ENCODE measurements at places on chromosomes 4 and X. TPM values are rescaled to one million over a fixed set of nuclear protein-coding genes. Genes with fewer than 3 reads are reported as not detected.

DNA sequence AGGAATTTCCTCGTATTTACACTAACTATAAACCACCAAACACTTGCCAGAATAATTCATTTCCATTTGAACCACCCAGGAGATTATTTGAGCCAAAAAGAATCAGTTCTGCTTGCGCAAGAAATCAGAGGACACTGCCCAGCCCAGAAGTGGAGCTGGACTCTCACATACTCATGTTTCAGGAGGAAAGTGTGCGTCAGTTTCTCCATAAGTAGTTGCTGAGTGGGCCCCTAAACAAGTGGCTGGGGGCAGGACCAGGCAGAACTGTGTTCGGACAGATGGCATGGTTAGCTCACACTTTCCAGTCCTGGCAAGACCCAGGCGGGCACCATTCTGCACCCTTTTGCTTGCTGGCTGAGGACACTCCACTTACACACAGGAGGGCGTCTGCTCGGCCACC, 38.8 kb downstream of the BTC start:
- H3K36me3 ChIP-seq, result no peaks in the 10 kb centered on the region
- no peaks in the 10 kb centered on the region for H3K27me3 ChIP-seq
- H3K27ac ChIP-seq, result no peak overlapping the region
- H3K4me3 ChIP-seq, result no peak overlapping the region
- no peaks in the 10 kb centered on the region for H3K4me1 ChIP-seq

The FAT4 gene
- 8.0 TPM for total RNA-seq

DNA sequence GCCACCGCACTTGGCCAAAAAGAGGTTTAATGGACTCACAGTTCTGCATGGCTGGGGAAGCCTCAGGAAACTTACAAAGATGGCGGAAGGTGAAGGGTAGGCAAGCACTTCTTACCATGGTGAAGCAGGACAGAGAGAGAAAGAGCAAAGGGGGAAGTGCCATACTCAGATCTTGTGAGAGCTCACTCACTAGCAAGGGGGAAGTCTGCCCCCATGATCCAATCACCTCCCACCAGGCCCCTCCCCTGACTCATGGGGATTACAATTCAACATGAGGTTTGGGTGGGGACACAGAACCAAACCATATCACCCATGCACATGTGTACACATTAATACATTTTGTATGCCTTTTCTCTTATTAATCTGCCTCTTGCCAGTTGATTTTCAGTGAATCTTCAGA, 77.2 kb upstream of the HSD17B10 start:
- no peaks in the 10 kb centered on the region for H3K4me1 ChIP-seq
- no peak for DNase-seq

DNA sequence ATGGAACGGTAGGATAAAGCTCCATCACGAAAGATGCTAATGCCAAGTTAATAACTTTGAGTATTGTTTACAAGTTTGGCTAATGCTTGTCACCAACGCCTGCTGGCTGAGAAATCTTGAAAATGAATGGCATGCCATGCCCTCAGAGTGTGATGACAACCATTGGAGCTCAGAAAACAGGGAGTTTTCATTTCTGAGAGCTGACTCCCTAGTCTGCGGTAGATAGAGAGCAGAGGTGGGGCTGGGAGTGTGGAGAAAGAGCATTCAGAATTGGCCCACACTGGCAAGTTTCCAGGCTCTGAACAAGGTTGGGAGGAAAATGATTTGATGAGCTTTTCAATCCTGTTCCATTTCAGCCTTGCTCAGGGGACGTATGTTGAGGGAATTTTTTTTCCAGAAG, 183.9 kb downstream of the CPEB2 start:
- H3K4me1 ChIP-seq, result peaks cover 17% of the 10 kb centered on the region
- H3K36me3 ChIP-seq, result no peaks in the 10 kb centered on the region
- H3K4me3 ChIP-seq, result no peak overlapping the region
- H3K27ac ChIP-seq, result peak overlapping the region; percentile 66
- H3K27me3 ChIP-seq, result no peaks in the 10 kb centered on the region

The ADAM29 gene
- total RNA-seq, result not detected

GRCh38 chrX:48784726-48785125, 1.7 kb upstream of the GATA1 start:
- H3K27me3 ChIP-seq, result peaks cover 3% of the 10 kb centered on the region
- H3K27ac ChIP-seq, result no peak overlapping the region
- H3K4me1 ChIP-seq, result no peaks in the 10 kb centered on the region

The MAGEC2 gene
- not detected for total RNA-seq

GRCh38 chr4:170580651-170581050, 490.9 kb upstream of the AADAT start:
- no peak overlapping the region for H3K4me3 ChIP-seq
- H3K27me3 ChIP-seq, result no peaks in the 10 kb centered on the region
- no peaks in the 10 kb centered on the region for H3K4me1 ChIP-seq

The MAGEA10 gene
- total RNA-seq, result not detected

- no peaks in the 10 kb centered on the region for H3K36me3 ChIP-seq
- H3K27me3 ChIP-seq, result no peaks in the 10 kb centered on the region
- H3K4me1 ChIP-seq, result no peaks in the 10 kb centered on the region
- DNase-seq, result no peak
- H3K27ac ChIP-seq, result no peak overlapping the region
These were observed 585.1 kb upstream of the FRG1 start for GRCh38 chr4:189355590-189355989.

- no peaks in the 10 kb centered on the region for H3K27me3 ChIP-seq
- H3K36me3 ChIP-seq, result peaks cover 32% of the 10 kb centered on the region
- DNase-seq, result peak; percentile 99
- peaks cover 36% of the 10 kb centered on the region for H3K4me1 ChIP-seq
- H3K4me3 ChIP-seq, result no peak overlapping the region
- peak overlapping the region; percentile 95 for H3K27ac ChIP-seq
These were observed 105.8 kb upstream of the CBR4 start for GRCh38 chr4:169115897-169116254.

DNA sequence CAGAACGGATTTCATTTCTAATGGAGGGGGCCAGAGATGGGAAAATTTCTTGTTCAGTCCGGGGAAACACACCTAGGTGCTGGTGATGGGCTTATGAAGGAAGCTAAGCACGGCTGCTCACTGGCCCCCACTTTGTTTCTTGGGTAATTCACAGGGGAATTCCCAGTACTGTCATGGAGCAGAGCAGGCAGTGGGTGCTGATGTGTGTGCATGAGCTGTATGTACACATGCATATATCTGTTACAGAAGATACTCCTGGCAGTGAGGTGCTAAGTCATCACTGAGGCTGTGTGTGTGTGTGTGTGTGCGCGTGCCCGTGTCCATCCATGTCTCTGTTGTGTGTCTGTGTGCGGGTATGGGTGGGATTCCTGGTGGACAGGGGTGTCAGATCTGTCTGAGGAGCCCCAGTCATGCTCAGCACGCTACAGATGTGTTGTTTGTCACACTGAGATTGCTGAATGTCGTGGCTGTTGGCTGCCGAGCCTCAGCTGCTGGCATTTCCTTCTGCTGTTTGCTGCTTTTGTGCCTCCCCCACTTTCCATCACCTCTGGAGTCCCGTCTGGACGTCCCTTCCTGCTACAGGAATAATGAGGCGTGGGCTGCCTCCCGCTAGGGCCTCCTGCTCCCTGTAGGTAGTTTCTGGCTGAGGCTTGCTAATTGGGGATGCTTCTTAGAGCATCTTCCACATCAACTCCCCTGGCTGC, 53.3 kb downstream of the JADE1 start:
- H3K36me3 ChIP-seq, result peaks cover 44% of the 10 kb centered on the region
- no peak overlapping the region for H3K27ac ChIP-seq
- no peaks in the 10 kb centered on the region for H3K27me3 ChIP-seq
- no peak overlapping the region for H3K4me3 ChIP-seq
- H3K4me1 ChIP-seq, result peaks cover 24% of the 10 kb centered on the region
- DNase-seq, result peak; percentile 15

DNA sequence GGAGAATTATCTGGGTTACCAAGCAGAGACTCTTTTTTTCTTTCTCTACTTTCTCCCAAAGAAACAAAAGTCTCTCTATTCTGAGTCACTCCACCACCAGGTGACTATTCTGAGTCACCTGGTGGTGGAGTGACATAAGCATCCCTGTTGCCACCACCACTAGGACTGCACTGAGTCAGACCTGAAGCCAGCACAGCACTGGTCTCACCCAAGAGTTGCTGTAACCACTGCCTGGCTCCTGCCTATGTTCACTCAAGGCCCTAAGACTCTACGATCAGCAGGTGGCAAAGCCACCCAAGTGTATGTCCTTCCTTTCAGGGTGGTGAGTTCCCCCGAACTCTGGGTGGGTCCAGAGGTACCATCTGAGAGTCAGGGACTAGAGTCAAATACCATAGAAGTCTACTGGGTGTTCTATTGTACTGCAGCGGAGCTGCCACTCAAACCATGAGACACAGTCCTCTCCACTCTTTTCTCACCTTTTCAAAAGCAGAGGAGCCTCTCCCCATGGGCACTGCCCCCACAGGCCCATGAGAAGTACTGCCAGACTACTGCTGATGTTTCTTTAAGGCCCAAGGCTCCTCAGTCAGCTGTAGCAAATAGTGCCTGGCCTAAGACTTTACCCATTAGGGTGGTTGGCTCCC, 209.6 kb upstream of the IRS4 start:
- no peaks in the 10 kb centered on the region for H3K36me3 ChIP-seq
- H3K27me3 ChIP-seq, result no peaks in the 10 kb centered on the region
- H3K4me3 ChIP-seq, result no peak overlapping the region
- no peak for DNase-seq
- no peak overlapping the region for H3K27ac ChIP-seq
- no peaks in the 10 kb centered on the region for H3K4me1 ChIP-seq

GRCh38 chr4:113783701-113784100, 22.2 kb upstream of the CAMK2D start:
- H3K27me3 ChIP-seq, result no peaks in the 10 kb centered on the region
- H3K36me3 ChIP-seq, result no peaks in the 10 kb centered on the region
- no peak for DNase-seq
- no peak overlapping the region for H3K27ac ChIP-seq
- no peak overlapping the region for H3K4me3 ChIP-seq
- peaks cover 13% of the 10 kb centered on the region for H3K4me1 ChIP-seq

GRCh38 chrX:30971774-30972603, 82.9 kb upstream of the TAB3 start:
- no peaks in the 10 kb centered on the region for H3K4me1 ChIP-seq
- peak overlapping the region; percentile 24 for H3K4me3 ChIP-seq
- no peaks in the 10 kb centered on the region for H3K27me3 ChIP-seq
- no peak overlapping the region for H3K27ac ChIP-seq
- H3K36me3 ChIP-seq, result no peaks in the 10 kb centered on the region
- DNase-seq, result peak; percentile 18

DNA sequence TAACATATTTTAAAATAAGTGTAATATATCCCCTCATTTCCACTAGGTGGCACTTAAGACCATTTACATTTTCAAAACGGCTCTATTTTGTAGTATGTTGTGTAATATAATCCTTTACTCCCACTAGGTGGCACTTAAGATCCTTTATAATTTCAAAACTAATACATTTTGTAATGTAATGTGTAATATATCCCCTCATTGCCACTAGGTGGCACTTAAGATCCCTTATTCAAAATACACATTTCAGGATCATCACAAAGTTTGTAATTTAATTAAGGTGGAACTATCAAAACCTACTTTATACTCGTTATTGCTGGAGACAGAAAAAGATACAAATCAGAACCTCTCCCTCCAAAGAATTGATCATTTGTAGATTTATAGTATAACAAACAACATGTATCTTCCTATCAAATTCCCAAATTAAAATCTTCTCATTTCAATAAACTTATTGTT, 132.5 kb downstream of the ARHGAP6 start:
- no peak overlapping the region for H3K27ac ChIP-seq
- no peaks in the 10 kb centered on the region for H3K4me1 ChIP-seq
- H3K36me3 ChIP-seq, result no peaks in the 10 kb centered on the region
- DNase-seq, result peak; percentile 71
- no peak overlapping the region for H3K4me3 ChIP-seq

- H3K27me3 ChIP-seq, result no peaks in the 10 kb centered on the region
- H3K4me3 ChIP-seq, result no peak overlapping the region
- no peaks in the 10 kb centered on the region for H3K4me1 ChIP-seq
- no peaks in the 10 kb centered on the region for H3K36me3 ChIP-seq
These were observed 431.2 kb downstream of the GASK1B start for GRCh38 chr4:157741642-157742041.

DNA sequence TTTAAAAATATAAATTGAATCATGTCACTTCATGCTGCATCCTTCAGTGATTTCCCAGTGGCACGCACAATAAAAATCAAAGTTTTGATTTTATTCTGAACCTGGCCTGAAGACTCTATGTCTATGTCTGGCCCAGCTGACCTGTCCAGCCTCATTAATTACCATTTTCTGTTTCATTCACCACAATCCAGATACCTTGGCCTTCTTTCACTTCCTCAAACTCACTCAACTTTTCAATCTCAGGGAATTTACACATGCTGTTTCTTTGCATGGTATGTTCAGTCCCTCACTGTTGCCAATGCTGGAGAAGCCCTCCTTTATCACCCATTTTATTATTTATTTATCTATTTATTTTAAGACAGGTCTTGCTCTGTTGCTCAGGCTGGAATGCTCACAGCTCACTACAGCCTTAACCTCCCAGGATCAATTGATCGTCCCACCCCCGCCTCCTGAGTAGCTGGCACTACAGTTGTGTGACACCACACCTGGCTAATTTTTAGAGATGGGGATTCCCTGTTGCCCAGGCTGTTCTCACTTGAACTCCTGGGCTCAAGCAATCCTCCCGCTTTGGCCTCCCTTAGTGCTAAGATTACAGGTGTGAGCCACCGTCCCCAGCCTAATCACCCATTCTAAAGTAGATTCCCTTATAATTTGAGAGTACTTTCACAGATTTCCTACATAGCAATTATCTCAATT, 43.1 kb downstream of the ZGRF1 start:
- no peak overlapping the region for H3K4me3 ChIP-seq
- no peak overlapping the region for H3K27ac ChIP-seq
- no peaks in the 10 kb centered on the region for H3K4me1 ChIP-seq
- DNase-seq, result no peak

DNA sequence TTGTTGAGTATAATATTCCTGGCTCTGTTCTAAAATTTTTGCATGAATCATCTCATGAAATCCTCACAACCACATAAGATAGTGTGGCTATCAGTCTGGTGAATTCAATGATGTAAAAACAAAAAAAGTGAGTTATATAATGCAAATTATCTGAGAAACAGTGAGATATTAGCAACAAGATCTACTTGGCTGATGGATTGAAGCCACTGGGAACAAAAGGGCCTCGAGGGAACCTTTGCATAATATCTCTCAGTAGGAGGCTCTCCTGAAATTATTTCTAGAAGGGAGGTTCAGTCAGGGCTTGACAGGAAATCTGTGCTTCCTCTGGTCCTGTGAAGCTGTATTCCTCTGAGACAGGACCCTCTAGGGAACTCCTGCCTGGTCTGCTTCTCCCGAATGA, 30.1 kb upstream of the NUP54 start:
- no peak overlapping the region for H3K27ac ChIP-seq
- peak; percentile 36 for DNase-seq
- no peaks in the 10 kb centered on the region for H3K4me1 ChIP-seq
- no peaks in the 10 kb centered on the region for H3K27me3 ChIP-seq
- H3K36me3 ChIP-seq, result peaks cover 17% of the 10 kb centered on the region

All from astrocyte (in vitro differentiated cells and primary cell).